ENCODE measurements at places on chromosomes 4 and X.

DNA sequence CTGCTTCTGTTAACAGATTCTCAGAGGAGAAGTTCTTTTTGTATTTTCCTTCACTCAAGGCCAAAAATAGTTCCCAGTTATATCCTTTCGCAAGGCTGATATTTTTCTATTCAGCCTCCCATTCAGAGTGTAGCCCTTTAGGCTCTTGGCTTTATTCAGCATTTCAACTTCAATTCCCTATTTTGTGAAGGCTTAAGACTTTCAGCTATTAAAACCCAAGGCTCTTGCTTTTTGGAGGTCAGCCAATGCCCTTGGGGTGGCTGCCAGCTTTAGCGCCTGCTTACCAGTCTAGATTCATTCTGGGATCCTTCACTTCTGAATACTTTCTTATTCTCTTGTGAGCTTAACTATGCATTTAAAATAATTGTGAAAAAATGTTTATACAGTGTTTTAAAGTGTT lies 57.3 kb upstream of the ADGRA3 start:
- peak; percentile 63 for DNase-seq

GRCh38 chr4:48706736-48707135 lies 73.3 kb downstream of the FRYL start:
- DNase-seq: no peak

DNA sequence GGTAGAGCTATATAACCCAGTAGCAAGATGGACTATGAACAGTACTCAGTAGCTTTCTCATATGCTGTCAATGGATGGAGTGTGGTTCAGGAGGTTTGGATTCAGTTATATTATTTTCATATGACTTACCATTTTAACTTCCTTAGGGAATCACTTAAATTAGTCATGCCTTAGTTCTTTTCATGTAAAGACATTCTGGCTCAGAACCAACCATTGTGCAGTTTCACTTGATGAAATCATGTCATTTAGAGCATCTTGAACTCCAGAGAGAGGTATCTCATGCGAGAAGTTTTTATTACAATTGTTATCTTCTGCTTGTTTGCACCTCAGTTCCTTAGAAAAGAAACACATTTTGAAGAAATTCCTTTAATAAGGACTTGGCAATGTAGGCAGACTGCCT lies 55.8 kb downstream of the IL1RAPL2 start:
- DNase-seq: no peak

- DNase-seq: no peak
These were observed 263.1 kb downstream of the SPRY1 start for GRCh38 chr4:123659730-123660129.

DNA sequence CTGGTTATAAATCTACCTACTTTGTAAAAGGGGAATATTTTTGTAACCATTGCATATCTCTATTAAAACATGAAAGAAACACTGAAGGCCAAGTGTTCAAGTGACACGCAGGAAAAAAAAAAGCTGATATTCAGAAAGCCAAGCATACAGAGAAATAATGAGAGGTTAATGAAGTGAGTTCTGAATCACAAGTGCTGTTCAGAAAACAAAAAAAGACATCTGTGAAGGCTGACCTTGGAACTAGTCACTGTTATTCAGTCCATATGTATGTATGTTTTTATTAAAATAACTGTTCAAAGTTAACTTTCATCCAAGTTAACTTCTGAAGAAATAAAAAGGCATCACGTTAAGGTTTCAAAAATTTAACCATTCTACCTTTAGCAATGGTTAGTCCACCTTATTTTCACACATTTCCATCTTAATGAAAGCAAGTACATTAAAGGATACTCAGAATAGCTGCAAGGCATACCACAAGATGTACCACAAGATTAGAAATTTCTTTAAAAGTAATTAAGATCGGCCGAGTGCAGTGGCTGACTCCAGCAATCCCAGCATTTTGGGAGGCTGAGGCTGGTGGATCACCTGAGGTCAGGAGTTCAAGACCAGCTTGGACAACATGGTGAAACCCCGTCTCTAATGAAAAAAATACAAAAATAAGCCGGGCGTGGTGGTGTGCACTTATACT lies 31.4 kb downstream of the SH3RF1 start:
- no peak for DNase-seq

DNA sequence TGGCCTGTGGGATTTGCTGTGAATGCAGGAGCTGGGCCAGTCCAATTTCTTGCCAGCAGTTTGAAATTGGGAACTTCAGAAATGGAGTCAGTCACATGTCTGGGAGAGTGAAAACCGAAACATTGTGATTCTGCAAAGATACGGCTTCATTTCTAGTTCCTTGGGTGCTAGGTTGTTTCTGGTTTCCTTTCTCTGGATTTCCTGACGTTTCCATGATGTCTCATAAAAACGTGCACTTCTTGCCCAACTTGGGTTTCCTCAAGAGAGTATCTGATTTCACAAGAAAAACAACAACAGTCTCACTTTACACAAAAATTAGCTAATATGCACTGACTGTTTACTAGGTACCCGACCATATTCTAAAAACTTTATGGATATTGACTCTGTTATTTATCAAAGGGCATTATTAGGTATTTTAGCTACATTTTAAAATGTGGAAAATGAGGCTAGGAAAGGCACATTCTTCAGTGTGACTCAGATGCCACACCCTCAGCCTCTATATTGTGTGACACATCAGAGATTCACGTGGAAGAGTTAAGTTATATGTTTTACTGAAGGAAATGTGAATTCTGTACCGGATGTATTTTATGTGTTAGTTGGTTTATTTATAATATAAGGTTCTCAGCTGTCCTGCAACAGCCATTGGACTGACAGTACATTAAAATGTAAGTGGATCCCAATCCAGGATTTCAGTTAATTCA lies 225.0 kb upstream of the PUDP start:
- no peak for DNase-seq

DNA sequence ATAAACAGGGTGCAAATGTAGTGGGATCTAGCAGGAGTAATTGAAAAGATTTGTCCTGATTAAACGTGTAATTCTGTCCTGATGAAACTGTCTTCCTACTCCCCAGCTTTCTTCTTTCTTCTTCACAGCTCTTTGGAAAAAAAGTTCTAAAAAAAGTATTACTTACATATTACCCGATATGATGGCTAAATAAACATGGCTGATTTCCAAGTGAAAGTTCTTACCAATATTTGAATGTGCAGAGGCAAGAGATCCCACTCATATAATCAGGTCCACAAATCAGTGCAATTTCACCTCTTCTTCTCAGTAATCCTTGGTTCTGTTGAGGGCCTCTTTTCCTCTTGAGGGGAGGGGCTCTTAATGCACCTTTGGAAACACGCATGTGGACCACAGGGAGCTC lies 78.7 kb downstream of the ZNF827 start:
- DNase-seq: no peak

GRCh38 chr4:26058537-26058936 lies 144.5 kb downstream of the SMIM20 start:
- DNase-seq: peak; percentile 4

- no peak for DNase-seq
These were observed 66.8 kb upstream of the EXOC1L start for GRCh38 chr4:55752810-55753209.

- DNase-seq: no peak
These were observed 550.5 kb upstream of the BOD1L1 start for GRCh38 chr4:14177987-14178386.

DNA sequence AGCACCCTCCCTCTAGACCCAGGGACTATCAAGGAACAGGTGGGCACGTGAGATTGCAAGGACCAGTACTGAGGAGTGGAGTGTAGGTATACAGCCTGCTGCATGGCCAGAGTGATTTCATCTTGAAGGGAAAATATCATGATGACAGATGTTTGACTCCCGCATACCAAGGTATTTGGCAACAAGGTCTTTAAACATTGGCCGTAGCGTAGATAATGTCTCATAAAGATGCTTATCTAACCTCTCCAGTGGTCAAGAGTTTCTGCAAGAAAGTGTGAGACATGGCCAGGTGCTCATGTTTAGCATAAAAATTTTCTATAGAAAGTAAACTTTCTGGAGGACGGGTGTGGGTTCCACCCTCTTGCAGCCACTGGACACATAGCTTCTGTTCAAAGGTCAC lies 18.7 kb upstream of the ZNF630 start:
- DNase-seq: no peak

DNA sequence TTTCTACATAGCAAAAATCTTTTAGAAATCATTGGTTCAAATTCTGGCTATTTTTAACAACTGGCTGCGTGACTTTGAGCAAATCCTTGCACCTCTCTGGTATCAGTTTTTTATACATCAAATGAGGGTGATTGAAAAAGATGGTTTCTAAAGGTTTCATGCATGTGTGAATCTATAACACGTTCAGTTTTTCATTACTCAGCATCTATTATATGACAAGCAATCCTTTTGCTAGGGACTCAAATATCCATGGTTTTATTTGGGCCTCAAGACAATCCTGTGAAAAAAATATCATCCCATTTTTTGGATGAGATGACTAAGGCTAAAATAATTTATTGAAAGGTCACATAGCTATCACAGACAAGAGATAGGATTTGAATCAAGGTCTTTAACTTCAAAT lies 884 bp downstream of the HEPH start:
- DNase-seq: no peak

DNA sequence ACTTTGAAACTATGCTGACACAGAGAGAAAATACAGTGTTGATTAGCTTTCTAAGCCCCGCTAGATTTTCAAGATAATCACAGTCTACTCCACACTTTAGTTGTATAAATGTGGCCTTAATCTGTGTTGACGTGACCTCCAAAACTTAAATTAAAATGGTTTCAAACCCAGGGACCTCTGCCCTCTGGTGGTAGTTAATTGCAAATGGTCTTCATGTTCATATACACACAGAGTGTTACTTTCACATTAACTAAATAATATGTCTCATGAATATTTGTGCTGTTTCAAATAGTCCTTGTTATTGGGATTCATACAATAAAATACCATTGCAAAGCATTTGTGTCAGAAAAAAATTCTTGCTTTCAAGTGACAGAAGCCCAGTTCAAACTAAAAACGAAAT lies 64.3 kb downstream of the TASL start:
- no peak for DNase-seq

DNA sequence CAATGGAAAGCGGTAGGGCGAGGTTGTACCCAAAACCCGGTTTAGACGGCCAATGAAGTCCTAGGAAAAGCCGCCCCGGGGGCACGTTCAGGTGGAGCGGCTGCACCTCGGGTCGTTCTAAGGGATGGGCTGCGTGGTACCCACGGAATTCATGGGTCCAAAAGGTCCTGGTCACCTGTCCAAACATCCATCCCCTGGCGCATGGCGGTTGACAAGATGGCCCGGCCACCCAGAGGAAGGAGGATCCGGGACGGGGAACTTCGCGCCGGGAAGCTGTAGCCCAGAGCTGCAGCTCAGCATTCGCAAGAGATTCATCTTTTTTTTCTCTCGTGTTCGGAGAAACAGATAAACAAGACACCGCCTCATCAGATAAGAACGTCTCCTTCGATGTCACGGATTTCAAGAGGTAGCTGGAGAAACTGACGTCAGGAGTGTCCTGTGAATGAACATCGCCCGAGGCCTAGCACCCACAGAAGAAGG lies 10.9 kb downstream of the PITX2 start:
- no peak for DNase-seq

DNA sequence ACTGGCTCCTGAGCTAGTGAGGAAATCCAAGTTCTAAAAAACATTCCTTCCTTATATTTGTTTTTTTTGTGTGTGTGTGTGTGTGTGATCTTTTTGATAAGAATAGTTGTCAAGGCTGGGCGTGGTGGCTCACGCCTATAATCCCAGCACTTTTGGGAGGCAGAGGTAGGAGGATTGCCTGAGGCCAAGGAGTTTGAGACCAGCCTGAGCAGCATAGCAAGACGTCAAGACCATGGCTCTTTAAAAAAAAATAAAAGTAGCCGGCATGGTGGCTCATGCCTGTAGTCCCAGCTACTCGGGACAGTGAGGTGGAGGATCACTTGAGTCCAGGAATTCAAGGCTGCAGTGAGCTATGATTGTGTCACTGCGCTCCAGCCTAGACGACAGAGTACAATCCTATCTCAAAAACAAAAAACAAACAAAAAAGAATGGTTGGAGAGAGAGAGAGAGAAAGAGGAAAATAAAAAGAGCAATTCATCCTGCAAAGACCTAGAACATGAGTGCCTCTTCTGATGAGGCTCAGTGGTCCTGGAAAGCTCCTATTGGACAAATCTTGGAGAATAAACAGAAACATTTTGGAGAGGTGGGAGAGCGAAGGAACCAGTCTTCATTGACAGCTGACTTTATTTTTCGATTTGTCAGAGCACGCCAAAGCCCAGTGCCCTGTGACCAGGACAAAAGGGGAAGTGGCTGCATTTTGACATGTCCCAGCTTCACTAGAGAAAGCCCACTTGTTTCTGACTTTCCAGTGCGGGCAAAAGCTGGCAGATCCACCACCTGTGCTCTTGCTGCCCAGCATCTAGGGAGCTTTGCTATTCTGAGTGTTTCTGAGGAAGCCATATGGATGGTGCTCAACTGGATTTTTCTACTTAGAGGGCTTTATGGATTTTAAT lies 244.7 kb downstream of the PALLD start:
- DNase-seq: no peak

- DNase-seq: no peak
These were observed 117.9 kb downstream of the COX18 start for GRCh38 chr4:72951628-72952027.

GRCh38 chr4:141912831-141913230 lies 276.4 kb downstream of the IL15 start:
- no peak for DNase-seq

GRCh38 chr4:78560296-78560963 lies 8.9 kb downstream of the ANXA3 start:
- no peak for DNase-seq

- DNase-seq: no peak
These were observed 264.0 kb upstream of the BOD1L1 start for GRCh38 chr4:13891544-13891939.

DNA sequence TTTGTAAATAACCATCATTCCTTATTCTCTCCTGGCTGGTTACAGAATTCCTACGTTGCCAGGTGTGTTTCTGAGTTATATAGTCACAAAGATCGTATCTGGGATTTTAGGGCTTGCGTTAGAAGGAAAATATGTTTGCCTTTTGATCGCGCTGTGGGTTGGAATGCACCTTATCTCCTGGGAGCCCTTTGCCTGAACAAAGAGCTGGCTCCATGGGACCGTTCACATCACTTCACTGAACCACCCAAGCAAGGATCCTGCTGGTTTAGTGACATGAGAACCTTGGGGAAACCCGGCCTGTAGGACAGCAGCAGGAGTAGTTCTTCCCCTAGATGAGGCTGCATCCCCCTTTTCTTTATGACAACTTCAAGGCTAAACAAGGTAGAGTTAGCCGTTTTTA lies 51.6 kb downstream of the RS1 start:
- no peak for DNase-seq

GRCh38 chr4:25361253-25361652 lies 15.8 kb upstream of the ANAPC4 start:
- no peak for DNase-seq

DNA sequence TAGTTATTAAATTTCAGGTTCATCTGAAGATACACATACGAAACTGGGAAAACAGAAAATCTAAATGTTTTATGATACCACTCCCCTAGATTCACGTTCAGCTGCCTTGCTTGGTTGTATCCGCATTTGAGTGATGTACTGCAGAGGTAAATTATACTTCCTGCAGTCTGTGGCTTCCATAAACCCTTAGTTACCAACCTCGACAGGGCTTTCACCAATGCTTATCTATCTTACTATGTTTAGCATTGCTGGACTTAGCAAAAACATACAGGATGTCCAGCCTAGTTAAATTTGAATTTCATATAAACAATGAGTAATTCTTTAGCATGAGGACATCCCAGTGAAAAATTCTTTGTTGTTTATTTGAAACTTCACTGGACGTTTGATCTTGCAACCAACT lies 108.8 kb downstream of the TMA16 start:
- DNase-seq: no peak

All from nucleus accumbens (tissue), 56 donors.